NCI-H1048 (cell line): ENCODE measurements at places on chromosomes 1 and 21.

DNA sequence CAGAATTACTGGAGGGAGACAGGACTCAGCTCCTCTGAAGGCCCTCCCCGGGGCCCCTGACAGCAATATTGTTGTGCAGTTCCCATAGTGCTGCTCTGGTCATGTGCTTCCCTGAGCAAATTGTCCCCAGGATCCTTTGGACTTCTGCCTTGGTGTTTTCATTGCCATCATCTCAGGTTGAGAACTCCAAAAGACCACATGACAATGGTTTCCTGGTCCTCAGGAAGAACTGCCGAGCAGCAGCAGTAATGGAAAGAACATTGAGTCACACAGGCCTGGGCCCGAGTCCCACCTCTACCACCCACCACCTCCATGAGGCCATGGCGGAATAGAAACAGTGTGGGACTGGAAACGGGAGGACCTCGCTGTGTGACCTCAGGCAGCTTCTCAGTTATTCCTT, 6.3 kb upstream of the CTTNBP2NL start:
- no peak for DNase-seq

DNA sequence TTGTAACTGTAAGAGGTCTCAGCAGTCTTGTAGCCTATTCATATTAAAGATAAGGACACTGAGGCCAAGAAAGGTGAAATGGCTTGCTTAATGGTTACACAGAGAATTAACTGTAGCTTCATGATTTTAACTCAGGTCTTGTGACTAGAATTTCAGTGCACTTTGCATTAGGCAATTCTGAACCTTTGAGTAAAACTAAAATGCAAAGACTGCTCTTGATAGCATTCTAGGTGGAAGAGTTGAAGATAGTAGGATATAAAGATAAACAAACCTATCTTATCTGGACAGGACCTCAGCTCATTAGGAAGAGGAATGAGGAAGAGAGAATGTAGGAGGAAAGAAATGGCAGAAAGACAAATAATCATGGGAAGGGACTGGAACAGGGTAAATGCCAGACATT, 68.6 kb upstream of the RGL1 start:
- no peak for DNase-seq

DNA sequence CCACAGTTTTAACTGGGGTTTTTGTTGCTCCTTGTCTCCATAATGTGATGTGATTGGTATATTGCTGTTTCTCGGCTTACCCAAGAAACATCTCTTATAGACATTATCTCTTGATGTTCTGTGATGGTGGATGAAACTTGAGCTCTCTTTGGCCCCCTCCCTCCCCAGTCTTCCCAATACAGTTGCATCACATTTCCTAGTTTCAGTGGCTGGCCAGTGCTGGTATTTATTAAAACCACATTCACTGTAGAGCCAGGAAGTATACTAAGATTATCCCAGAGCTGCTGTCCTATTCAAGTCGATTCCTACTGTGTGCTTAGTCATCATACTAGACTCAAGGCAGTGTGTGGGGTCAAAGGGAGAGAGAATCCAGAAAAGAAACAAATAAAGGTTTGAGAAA, 244.4 kb downstream of the KAZN start:
- no peak for DNase-seq

DNA sequence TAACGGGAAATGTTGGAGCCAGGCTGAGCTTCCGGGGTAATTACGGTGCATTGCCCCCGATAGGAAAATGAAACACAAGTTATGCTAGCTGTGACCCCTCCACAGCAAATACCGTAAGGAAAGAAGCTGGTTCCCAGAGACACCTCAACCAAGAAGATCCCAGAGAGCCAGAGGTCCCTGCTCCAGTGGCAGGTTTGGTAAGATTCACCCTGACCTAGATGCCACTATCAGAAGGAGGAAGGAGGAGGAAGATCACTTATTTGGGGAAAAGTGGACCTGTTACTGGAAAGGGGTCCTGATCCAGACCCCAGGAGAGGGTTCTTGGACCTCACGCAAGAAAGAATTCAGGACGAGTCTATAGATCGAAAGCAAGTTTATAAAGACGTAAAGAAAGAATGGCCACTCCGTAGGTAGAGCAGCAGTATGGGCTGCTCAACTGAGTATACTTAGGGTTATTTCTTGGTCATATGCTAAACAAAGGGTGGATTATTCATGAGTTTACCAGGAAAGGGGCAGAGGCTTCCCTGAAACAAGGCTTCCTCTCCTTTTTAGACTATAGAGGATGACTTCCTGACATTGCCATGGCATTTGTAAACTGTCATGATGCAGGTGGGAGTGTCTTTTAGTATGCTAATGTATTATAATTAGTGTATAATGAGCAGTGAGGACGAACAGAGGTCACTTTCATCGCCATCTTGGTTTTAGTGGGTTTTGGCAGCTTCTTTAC, 7.5 kb upstream of the CAPN9 start:
- DNase-seq: no peak

DNA sequence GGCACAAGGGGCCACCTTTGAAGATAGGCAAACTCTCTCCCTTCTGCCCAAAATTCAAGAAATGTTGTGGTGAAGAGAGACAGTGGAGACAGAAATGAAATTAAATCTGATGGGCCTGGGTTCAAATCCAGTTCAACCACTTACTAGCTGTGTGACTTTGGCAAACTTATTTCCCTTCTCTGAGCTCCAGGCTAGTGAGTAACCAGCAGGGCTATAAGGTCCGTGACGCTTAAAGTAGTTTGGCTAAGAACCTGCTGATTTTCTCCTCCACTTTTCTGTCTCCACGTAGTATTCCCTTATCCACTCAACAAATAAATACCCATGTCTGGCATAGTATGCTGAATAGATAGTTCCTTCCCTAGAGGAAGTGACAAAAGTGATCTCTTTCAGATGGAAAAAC, 1.9 kb downstream of the SLC2A1 start:
- DNase-seq: no peak

GRCh38 chr21:43903451-43904091, 38.5 kb downstream of the AGPAT3 start:
- DNase-seq: no peak

- no peak for DNase-seq
These were observed 17.1 kb downstream of the ATP5PF start for GRCh38 chr21:25717491-25718147.

DNA sequence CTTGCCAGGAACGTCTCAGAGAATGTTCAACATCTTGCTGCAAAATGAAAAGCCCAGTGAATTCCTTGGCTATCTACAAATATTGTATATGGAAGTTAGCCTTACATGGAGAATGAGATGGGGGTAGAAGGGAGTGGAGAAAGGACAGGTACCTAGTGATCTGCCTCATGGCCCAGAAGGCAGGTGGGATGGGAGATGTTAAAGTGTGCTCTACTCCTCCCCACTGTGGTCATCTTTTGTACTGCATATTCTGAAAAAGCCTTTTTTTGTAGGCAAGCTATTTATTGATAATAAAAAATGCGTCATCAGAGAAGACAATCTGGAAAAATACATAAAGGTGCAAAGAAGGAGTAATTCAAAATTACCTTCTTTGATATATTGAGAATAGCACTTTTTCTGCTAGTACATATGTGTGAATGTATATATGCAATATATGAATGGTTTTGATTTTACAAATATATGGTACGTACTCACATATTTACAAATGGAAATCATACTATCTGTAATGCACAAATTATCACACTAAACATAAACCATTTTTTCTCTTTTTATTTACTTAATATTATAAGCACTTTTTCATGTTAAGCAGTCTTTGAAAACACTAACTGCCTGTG, 19.1 kb upstream of the SLC5A9 start:
- peak; percentile 27 for DNase-seq

- no peak for DNase-seq
These were observed 283.3 kb downstream of the CAMTA1 start for GRCh38 chr1:7068552-7068951.

GRCh38 chr1:85612704-85613361, 32.3 kb downstream of the CCN1 start:
- DNase-seq: no peak

GRCh38 chr1:89466307-89466930, 58.2 kb upstream of the LRRC8B start:
- no peak for DNase-seq

DNA sequence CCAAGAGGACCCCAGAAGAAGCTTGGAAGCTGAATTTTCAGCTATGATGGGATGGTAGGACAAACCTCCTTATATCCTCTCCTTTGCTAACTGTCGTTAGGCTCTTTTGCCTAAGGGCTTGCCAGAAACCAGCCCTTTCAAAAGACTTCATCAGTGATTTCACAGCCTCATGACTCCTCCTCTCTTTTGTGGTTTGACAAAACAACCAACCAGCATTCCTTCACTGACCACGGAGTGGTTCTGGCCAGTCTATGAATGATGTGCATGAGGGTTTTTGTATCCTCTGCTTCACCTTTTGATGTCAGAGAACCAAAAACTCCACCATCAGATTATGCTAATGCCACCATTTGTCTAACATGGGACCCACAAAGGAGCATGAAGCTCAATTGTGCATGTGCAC, 116.9 kb upstream of the COA6 start:
- no peak for DNase-seq

GRCh38 chr1:66779475-66780078, 21.5 kb downstream of the INSL5 start:
- no peak for DNase-seq

GRCh38 chr1:91591175-91591974, 90.7 kb downstream of the CDC7 start:
- DNase-seq: no peak

- DNase-seq: no peak
These were observed 30.3 kb upstream of the ECE1 start for GRCh38 chr1:21320410-21321108.

DNA sequence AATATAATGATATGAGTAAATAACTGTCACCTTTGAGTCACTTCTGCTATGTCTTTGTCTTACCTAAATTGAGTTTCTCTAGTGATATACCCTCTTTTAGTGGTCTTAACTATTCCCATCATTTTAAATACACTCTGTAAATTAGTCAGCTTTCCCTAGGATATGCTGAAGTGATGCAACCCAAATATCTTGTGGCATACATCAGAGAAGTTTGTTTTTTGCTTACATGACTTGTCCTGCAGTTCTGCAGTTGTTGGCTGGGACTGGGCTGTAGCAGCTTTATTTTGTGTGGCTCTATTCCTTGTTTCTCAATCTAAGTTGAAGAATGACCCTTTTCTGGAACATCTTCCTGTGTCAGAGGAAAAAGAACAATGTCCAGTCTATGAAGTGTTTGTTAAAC, 76.4 kb downstream of the TTC3 start:
- DNase-seq: no peak

DNA sequence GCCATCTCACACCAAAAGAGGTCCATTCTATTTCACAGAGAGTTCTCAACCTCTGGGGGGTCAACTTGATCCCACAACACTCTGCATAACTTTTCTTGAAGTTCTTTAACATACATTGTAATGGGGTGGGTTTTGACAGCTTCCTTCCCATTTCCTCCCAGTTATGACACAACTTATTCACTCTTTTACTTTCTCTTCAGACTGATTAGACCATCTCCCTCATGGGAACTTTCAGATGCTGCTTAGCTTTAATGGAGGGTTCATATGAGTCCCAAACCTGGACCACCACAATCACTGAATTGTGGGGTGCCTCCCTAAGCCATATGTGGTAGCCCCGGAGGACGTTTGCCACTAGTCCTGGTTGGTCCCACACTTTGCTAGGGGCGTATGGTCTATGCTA, 28.3 kb upstream of the KCNJ15 start:
- DNase-seq: no peak

- no peak for DNase-seq
These were observed 69.6 kb upstream of the BARHL2 start for GRCh38 chr1:90786709-90787108.

- no peak for DNase-seq
These were observed 28.6 kb upstream of the DUSP23 start for GRCh38 chr1:159752135-159752580.

GRCh38 chr21:36437745-36438128, 42.2 kb downstream of the CLDN14 start:
- DNase-seq: no peak

DNA sequence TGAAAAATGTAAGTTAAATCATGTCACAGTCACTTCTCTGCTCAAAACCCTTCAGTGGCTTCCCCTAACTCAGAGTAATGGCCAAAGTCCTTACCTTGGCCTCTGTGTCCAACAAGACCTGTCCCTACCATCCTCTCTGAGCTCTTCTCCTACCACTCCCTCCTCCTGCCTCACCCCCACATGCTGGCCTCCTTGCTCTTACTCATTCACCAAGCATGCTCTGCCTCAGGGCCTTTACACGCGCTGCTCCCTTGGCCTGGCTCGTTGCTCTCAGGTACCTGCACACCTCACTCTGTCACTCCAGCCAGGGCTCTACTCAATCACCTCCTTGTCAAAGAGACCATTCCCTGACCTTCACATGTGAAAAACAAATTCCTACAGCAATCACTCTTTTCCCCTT, 54.2 kb downstream of the SEC16B start:
- DNase-seq: no peak

GRCh38 chr1:59609245-59609644, 205.5 kb upstream of the HOOK1 start:
- DNase-seq: no peak

DNA sequence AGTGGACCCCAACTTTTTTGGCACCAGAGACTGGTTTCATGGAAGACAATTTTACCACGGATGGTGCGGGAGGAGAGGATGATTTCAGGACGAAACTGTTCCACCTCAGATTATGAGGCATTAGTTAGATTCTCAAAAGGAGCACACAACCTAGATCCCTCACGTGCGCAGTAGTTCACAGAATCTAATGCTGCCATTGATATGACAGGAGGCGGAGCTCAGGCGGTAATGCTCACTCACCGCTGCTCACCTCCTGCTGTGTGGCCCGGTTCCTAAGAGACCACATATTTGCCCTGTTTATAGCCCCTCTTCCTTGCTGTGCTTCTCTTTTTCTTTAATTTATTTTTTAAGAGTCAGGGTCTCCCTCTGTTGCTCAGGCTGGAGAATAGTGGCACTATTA, 4.6 kb downstream of the NTRK1 start:
- no peak for DNase-seq

DNA sequence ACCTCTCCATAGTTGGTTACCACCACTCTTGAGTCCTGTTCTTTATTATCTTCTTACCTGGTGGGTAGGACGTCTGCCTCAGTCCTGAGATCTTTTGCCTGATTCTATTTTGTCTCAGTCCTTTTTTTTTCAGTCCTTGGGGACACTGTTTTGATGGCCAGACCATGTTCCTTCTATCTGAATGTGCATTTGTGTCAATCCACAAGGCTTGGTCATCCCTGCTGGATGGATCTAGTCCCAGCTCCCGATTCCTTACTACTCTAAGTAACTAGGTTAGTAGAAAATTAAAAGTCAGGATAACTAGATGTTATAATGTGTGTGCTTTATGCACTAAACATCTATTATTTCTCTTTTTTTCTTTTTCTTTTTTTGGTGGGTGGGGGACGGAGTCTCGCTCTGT, 28.1 kb upstream of the AK4 start:
- no peak for DNase-seq

- DNase-seq: no peak
These were observed 52.0 kb downstream of the SLX9 start for GRCh38 chr21:44991538-44992483.

GRCh38 chr1:216049741-216050430, 373.4 kb downstream of the USH2A start:
- no peak for DNase-seq

GRCh38 chr1:44609412-44609767, 64.9 kb downstream of the TMEM53 start:
- no peak for DNase-seq
